MG63 (cell line): ENCODE measurements at places on chromosomes 1 and 21. TPM values are rescaled to one million over a fixed set of nuclear protein-coding genes. Genes with fewer than 3 reads are reported as not detected.

Gene RGS8
- not detected in 2 replicates for total RNA-seq

- DNase-seq = no peak
Observed at GRCh38 chr1:18282851-18283600, 175.4 kb downstream of the IGSF21 start.

GRCh38 chr1:183956559-183957188, 80.9 kb downstream of the COLGALT2 start:
- DNase-seq = peak; percentile 15

DNA sequence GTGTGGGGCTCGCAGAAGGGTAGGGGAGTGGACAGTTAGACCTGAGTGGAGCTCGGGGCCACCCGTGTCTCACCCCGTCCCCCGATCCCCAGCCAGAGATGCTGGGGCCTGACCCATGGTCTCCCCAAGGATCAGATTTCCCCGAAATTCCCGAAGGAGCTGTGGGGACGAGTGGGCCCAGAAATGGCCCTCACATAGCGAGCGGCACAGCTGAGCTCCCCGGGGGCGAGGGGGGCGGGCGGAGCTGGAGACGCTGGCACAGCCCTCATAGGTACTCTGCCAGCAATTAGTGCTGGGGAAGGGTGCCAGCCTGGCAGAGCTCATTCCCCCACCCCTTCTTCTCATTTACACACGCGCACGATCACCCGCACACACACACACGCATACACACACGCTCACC, 9.2 kb downstream of the CASZ1 start:
- no peak for DNase-seq

GRCh38 chr1:27531959-27532685, 42.2 kb upstream of the WASF2 start:
- DNase-seq = no peak
